ENCODE measurements at places on chromosomes 13 and 19. TPM values are rescaled to one million over a fixed set of nuclear protein-coding genes. Genes with fewer than 3 reads are reported as not detected.

GRCh38 chr19:48102870-48103751, 7.5 kb downstream of the PLA2G4C start:
- no peak for DNase-seq
- H3K4me3 ChIP-seq, result no peak overlapping the region
- peaks cover 5% of the 10 kb centered on the region for H3K4me1 ChIP-seq
- H3K27me3 ChIP-seq, result no peaks in the 10 kb centered on the region
- no peak overlapping the region for H3K27ac ChIP-seq

GRCh38 chr19:31352782-31353651, 3.8 kb upstream of the TSHZ3 start:
- H3K4me3 ChIP-seq, result no peak overlapping the region
- H3K4me1 ChIP-seq, result peaks cover 5% of the 10 kb centered on the region
- H3K27me3 ChIP-seq, result peaks cover 57% of the 10 kb centered on the region

DNA sequence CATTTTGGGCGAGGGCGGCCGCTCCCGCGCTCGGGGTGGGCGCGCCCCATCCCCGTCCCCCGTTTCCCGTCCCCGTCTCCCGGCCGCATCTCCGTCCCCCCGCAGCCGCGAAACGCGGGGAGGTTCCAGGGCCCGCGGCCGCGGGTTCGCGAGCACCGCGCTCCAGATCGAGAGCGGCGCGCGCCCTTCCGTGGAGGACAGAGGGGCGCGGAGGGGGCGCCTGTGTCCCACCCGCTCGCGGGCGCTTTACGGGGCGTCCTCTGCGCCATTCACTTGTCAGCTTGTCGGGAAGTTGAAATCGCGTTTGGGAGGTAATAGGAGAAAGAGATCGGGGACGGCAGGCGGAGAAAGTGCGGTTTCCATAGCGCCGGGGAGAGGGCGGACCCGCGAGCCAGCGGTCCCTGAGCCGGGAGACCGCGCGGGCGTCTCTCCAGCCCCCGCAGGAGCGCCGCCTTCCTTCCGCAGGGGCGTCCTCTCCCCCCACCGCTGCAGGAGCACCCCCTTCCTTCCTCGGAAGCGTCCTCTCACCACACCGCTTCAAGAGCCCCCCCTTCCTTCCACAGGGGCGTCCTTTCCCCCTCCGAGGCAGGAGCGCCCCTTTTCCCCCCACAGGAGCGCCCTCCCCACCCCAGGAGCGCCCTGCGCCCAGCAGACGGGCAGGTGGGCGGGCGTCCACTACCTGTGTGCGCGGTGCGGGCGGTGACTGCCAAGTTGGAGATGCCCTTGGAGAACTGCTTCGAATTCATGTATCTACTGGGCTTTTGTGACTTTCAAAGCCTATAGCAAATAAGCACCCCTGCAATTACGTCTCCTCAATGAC, 962 bp upstream of the IRS2 start:
- peak overlapping the region; percentile 89 for H3K27ac ChIP-seq
- no peaks in the 10 kb centered on the region for H3K27me3 ChIP-seq
- DNase-seq, result peak; percentile 41
- H3K4me3 ChIP-seq, result peak overlapping the region; percentile 65

DNA sequence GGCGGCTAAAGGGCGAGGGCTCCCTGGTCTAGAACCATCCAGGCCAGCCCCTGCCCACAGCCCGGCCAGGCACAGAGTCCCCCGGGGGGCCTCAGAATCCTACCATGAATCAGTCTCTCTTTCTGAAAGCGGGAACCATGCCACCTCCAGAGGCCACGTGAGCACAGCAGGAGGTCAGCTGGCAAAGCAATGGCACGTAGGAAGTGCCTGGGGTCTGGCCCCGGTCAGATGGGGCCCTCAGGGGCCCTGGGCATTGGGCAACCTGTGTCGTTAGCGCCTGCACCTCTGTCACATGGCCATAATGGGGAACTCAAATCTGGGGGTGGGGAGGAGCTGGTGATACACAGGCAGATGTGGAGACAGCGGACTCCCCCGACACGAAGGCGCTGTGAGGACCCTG, 8.8 kb downstream of the MFSD12 start:
- H3K4me3 ChIP-seq, result no peak overlapping the region
- peaks cover 6% of the 10 kb centered on the region for H3K4me1 ChIP-seq
- no peaks in the 10 kb centered on the region for H3K27me3 ChIP-seq
- peak; percentile 58 for DNase-seq
- no peaks in the 10 kb centered on the region for H3K36me3 ChIP-seq
- H3K27ac ChIP-seq, result peak overlapping the region; percentile 75

GRCh38 chr19:11278670-11279069, 16.3 kb upstream of the DOCK6 start:
- H3K27ac ChIP-seq, result no peak overlapping the region
- H3K4me1 ChIP-seq, result peaks cover 14% of the 10 kb centered on the region
- DNase-seq, result no peak
- no peak overlapping the region for H3K4me3 ChIP-seq
- H3K36me3 ChIP-seq, result no peaks in the 10 kb centered on the region
- no peaks in the 10 kb centered on the region for H3K27me3 ChIP-seq

GRCh38 chr19:30155381-30156200, 213.6 kb downstream of the URI1 start:
- DNase-seq, result no peak
- H3K4me3 ChIP-seq, result no peak overlapping the region
- H3K36me3 ChIP-seq, result no peaks in the 10 kb centered on the region
- H3K27ac ChIP-seq, result no peak overlapping the region
- no peaks in the 10 kb centered on the region for H3K27me3 ChIP-seq
- H3K4me1 ChIP-seq, result no peaks in the 10 kb centered on the region

ZNF649 gene
- 8.7 TPM for total RNA-seq

DNA sequence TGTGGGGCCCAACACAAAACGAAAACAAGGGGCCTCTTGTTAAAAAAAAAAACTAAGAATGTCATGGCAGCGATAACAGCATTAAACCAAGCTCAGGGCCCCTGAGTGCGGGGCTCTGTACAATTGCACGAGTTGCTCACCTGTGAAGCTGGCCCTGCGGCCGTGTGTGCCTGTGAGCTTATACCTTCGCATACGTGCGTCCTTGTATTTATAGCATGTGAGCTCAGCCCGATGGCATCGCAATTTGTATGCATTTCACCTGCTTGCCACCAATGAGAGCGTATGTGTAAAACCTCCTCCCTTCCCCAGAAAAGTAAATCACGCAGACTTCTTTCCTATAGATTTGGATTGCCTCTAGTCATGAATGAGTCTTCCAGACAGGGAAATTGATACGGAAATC, 17.1 kb downstream of the HNRNPM start:
- no peak overlapping the region for H3K27ac ChIP-seq
- H3K4me1 ChIP-seq, result peaks cover 64% of the 10 kb centered on the region
- no peak overlapping the region for H3K4me3 ChIP-seq
- DNase-seq, result no peak
- H3K27me3 ChIP-seq, result no peaks in the 10 kb centered on the region
- H3K36me3 ChIP-seq, result peaks cover 56% of the 10 kb centered on the region

FLT1 gene
- total RNA-seq, result 25.2 TPM

NPAS1 gene
- total RNA-seq, result 0.50 TPM

Data from left lung (tissue), 14 donors.